GM18507 (cell line): ENCODE measurements at places on chromosomes 1 and 21.

DNA sequence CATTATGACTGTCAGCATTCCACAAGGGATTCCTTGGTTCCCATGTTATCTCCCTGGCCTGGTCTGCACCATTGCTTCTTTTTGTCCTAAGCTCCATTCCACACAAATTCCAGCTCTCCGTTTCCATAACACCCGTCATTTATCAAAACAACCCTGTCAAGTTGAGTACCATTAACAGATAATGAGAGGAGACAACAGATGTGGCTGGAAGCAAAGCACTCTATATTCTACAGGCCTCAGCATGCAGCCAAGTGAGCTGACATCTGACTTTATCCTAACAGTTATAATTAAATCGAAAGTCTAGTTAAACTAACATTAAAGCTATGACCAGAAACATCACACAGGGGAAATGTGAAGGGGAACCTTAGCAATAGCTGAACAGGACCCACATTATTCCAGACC lies 110.4 kb downstream of the RERE start:
- no peak for DNase-seq

DNA sequence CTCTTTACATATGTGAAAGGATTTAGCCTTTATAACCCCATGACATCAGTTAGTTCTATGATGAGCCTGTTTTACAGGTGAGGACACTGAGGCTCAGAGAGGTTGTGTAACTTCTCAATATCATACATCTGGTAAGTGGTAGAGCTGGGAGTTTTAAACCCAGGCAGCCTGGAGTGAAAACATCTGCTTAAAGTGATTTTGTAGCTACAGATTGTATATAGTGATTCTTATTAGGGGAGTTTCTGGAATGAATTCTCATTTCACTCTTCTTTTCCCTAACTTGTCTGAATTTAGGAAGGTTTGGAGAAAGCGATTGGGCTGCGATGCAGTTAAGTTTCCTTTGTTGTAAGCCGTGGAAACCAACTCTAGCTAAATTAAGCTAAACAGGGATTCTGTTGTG lies 175.6 kb downstream of the CAMTA1 start:
- no peak for DNase-seq

DNA sequence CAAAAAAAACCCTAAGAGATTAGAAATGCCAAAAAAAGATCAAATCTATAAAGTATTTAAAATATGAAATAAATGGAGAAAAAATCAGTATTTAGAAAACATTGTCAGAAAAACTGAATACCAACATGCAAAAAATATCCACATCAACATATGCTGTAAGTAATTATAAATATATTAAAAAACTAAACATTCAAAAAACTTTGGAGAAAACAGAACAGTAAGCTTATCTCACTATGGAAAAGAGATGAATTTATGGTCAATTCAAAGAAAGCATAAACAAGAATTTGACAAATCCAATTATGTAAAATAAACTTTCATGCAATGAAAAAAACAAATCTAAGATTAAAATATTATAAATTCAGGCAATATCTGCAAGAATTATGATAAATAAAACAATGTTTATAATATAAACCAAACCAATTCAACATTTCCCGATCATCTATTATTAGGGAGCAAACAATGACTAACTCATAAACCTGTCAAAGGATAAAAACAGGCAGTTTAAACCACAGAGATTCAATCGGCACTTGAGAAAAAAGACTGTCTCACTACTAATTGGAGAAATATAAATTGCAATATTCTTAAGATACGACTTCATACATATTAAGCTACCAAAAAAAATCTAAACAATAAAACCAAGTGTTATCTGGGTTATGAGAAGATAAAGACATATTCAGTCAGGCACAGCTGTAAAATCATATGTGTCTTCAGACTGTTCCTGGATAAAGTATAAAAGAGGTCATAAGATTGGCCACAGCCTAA lies 21.8 kb downstream of the EYA3 start:
- DNase-seq = no peak

GRCh38 chr1:205921570-205921909 lies 21.7 kb downstream of the SLC26A9 start:
- DNase-seq = no peak

- DNase-seq = no peak
These were observed 57.4 kb downstream of the MEGF6 start for GRCh38 chr1:3553940-3554223.

DNA sequence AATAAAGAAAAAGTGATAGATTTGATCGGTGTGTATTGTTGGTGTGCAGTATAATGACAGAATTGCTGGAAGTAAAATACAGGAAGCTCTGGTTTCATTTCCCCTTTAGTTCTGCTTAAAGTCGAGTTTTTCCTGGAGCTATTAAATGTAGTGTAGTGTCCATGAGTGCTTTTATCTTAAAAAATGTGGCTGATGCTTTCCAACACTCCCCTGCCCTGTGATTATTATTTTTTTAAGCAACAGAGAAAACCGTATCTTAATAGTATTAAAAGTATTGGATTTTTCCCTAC lies 1.1 kb downstream of the LGALS8 start:
- no peak for DNase-seq

DNA sequence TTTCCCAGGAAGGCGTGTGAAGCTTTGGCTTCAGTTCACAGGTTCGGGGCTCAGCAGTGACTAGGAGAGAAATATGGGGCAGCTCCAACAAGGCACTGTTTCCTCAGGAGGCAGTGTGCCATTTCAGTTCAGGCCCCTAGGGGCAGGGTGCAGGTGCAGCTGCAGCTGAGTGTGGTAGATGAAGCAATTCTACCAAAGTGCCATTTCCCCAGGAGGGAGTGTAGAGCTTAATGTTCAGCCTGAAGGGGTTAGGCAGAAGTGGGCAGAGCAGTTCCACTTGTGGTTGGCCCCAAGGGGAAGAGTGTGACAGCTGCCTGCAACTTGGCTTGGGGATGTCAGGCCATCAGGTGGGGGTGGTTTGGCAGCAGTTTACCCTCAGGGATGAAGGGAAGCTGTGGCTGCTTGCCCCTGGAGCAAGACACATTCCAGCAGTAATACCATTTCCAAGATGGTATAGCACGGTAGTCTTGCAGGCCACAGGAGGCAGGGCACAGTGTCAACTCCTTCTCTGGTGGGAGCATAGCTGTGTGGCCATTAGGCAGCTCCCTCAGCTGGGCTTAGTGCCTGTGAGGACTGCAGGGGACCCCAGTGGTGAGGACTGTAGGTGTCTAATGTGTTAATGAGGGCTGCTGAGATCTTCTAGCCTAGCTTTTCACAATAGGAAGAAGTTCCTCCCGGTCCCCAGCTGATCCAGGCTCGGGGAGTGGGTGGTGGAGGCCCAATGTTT lies 34.7 kb downstream of the RGSL1 start:
- no peak for DNase-seq

GRCh38 chr1:221910222-221910621 lies 168.3 kb upstream of the DUSP10 start:
- DNase-seq = no peak

- no peak for DNase-seq
These were observed 18.9 kb downstream of the RUSC1 start for GRCh38 chr1:155339515-155340097.

DNA sequence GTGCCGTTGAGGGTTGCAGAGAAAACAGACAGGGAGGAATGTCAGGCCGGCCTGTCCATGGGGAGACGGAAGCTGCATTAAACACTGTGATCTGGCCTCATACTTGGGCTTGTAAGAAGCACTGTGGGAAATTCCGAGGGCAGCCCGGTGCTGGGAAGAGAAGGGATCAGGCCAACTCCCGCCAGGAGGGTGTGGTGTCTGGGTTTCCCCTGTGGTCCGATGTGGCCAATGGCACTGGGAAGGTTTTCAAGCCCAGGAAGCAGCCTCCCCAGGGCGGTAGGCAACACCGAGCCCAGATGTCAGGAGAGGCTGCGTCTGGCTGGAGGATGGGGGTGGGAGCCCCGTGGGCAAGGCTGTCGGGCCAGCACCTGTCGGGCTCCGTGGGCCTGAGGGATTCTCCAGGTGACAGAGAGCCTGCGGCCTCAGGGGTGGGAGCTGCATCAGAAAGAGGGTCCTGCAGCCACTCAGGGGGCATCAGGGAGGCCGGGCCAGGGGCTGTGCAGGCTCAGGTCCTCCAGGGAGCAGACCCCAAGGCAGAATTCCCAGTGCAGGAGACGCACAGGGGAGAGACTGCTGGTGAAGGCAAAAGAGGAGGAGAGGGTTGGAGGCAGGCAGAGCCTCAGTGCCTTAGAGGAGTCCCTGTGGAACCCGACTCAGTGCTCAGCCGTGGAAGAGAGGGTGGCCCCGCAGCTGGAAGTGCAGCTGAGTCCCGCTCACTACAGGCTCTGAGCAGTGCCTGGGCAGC lies 8.4 kb downstream of the UBASH3A start:
- DNase-seq = no peak

- DNase-seq = no peak
These were observed 172.3 kb upstream of the ARHGEF16 start for GRCh38 chr1:3282186-3282585.

DNA sequence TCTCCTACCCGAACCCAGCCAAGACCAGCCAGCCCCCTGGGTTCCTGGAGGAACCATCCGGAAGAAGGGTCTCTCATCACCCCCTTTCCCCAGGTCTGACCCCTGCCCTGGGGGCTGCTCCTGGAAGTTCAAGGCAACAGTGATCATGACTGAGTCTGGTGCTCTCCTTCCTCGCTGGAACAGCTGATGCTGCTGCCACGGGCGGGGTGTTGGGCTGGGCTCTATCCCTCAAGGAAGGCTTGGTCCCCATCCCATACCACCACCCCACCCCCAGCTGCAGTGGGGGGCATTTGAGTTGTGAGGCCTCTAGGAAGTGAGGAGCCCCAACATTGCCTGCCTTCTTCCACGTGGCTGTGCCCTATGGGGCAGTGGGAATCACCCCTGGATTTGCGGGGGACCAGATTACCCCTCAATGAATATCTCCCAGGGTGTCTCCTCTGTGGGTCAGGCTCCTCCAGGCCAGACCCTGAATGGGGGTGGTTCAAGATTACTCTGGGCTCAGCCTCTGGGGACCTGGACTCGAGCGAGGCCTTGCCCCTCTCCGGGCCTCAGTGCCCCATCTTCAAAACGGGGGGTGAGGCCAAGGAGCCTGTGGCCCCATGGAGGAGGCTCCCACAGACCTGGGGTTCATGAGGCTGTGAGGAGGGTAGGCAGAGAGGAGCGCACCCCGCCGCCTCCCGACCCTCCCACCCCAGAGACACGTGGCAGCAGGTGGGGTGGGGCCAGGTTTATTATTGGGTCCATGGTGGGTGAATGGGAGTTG lies 2.8 kb downstream of the MASP2 start:
- no peak for DNase-seq

- no peak for DNase-seq
These were observed 17.5 kb downstream of the SLC26A9 start for GRCh38 chr1:205925736-205926135.

DNA sequence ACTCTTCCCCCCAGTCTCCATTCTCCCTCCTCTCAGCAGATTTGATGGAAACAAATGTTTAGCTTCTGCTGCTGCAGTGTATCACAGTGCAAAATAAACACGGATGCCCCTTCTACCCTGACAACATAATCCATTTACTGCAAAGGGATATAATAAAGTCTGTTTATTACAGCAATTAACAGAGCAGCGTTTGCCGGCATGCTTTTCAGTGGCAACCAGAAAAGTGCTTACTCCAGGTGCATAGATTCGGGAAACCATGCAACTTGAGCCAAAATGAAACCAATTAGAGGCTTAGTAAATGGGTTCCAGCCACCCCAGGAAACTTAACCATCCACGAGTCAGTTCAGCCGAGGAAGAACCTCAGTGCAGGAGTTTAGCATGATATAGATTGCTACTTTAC lies 12.9 kb upstream of the LEMD1 start:
- DNase-seq = no peak
